COLO829 (cell line): ENCODE measurements at places on chromosomes 1 and 21.
A peak's percentile ranks its signal among the peaks of the same experiment; 100 is the strongest.

DNA sequence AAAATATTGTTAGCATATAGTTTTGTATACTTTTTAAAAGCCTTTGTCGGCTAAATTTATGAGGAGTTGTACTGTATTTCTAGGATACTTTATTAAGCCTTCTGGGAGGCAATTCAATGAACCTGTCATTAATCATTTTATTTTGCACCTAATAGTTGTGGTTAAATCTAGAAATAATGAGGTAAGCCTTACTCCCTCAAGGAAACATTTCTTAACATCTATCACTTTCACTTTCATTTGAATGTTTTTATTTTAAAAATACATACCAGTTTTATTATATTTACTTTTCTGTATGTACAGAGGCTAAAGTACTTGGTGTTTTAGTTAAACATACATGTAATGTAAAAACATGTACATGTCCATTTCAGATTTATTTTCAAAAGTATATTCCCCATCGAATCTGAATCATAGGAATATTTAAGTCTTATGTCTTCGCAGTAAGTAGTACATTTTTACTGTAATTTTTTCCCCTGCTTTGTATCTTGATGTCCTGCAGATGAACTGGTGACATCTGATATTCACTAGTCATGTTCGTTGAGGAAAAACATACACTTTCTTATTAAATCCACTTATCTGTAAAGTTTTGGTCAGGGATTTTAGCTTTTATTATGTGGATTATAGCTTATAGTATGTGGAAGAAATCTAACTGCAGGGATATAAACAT, 82.8 kb downstream of the DISP1 start:
- no peak for DNase-seq

DNA sequence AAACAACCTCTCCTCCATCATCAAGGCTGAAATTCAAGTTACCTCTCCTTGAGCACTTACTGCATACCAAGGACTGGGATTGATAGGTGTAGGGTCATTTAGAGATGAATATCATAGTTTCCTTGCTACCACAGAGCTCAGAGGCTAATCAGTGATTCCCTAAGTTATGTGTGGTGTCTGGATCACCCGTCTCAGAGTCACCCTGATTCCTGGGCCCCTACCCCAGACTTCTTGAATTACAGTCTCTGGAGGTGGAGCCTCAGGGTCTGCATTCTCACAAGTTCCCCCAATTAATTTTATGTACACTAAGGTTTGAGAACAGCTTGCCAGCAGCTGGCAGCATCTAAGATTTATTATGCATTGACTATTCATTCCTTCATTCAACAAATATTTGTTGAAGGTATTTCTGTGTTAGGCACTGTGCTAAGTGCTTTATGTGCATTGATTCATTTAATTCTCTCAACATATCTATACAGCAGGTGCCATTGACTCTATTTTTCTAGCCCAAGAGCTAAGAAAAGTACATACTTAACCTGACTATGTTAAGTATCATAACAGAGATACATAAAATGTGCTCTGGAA, 182.9 kb upstream of the FGGY start:
- no peak for DNase-seq

DNA sequence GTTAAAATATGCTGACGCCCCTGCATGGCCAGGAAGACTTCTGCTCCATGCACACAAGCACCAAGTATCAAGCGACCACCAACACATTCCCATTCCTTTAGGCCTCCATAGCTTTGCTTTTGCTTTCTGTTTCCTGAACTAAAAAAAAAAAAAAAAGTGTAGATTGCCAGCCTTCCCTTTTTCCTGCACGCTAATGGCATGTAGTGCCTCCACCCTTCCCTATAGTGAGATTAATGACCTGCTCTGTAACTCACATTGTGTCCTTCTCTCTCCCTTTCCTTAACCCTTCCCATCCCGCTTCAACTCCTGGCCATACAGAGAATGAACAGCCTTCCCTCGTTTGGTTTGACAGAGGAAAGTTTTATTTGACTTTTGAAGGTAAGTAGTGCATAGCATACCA, 57.1 kb upstream of the DYNLT5 start:
- DNase-seq = no peak

GRCh38 chr1:201348211-201348566, 29.3 kb downstream of the TNNT2 start:
- peak; percentile 84 for DNase-seq

DNA sequence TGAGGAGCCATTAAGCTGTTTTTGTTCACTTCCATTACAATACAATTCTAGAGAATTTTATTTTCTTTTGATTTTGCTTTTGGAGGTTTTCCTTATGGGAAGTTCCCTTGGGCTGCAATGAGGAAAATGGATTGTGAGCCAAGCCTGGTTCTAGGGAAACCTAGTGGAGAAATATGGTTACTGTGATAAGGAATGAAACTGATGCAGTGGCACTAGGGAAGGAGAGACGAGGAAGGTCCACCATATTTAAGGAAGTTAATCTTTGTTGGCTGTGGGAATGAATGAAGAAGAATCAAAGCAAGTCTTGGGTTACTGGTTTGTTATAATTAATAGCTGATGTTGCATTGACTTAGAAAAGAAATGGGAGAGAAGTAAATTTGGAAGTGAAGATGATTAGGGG, 28.4 kb downstream of the CHML start:
- no peak for DNase-seq

DNA sequence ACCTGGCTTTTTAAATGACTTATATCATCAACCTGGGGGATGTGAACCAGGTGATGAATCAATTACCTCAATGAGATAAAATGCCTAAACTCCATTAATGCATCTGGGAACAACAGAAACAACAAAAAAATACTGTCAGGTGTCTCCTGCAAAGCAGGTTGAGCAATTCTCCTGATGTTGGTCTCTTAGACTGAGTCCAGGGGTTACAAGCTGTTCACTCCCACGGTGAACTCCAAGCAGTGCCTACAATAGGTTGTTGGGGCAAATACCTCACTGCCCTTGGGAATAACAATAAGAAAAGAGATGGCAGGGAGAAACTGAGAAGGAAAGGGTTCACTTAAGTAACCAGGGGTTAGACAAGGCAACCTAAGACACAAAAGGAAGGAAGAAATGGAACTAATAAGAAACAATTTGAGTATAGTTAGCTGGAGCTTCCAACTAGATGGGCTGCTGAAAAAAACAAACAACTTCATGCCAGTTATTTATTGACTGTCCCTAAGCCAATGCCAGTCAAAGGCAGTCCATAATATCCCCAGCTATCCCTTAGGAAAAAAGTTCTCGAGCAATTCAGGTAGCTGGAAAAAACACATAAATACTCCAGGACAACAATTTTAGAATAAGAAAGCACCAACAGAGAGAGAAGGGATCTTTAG, 97.6 kb upstream of the MAGI3 start:
- no peak for DNase-seq

- peak; percentile 59 for DNase-seq
These were observed 115.7 kb upstream of the IPO9 start for GRCh38 chr1:201713086-201713810.

GRCh38 chr21:42221581-42222345, 2.8 kb downstream of the ABCG1 start:
- DNase-seq = no peak

DNA sequence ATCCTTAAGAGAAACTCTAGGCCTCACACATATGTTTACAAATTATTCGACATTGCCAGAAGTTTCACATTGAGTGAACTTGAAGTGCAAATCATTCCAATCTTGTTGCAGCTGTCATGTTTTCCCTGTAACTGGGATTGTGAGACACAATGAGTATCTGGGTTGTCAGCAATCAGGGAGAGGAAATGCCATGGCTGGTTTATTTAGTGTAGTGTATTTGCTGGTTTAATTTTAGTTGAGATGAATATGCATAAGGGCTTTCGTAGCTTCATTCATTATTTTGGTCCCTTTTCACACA, 54.2 kb upstream of the USP1 start:
- no peak for DNase-seq

- DNase-seq = no peak
These were observed 20.9 kb downstream of the ITSN1 start for GRCh38 chr21:33663241-33663640.

- DNase-seq = no peak
These were observed 148.0 kb upstream of the C1orf174 start for GRCh38 chr1:4048076-4048475.

DNA sequence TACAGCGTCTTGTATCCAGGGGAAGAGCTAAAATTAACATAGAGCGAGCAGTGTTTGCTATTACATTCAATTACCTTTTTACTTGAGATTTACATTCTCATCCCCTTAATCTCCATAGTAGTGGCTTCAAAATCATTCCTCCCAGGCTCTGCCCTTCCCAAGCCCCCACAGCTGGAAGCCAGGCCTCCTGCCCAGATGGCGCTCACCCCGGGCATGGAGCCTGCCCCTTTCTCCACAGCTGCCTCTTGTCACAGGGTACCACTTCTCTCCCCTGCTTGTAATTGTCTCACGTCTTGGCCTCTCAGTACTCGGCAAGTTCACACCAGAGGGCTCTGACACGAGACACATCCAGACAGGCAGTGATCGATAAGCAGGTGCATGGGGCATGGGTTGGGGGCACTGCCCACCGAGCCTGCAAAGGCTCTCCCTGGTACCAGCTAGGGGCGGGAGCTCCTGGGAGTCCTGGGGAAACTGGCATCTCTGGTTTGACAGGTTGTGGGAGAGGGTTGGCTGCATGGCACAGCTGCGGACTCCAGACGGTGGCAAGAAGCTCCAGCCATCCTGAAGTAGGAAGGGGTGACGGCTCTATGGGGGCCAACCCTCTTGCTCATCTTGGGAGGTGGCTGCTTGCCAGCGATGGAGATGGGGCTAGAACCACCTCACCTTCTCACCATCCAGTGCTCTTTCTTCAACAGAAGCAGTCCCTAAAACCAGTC, 20.1 kb downstream of the CASZ1 start:
- DNase-seq = no peak

GRCh38 chr1:175204330-175204729, 11.8 kb upstream of the KIAA0040 start:
- DNase-seq = no peak

GRCh38 chr1:157782931-157783330, 6.0 kb upstream of the FCRL2 start:
- DNase-seq = no peak

- DNase-seq = no peak
These were observed 2.4 kb upstream of the IKBKE start for GRCh38 chr1:206467915-206468314.

- DNase-seq = no peak
These were observed 56.6 kb upstream of the APP start for GRCh38 chr21:26227130-26227529.

GRCh38 chr1:33244143-33244808, 12.0 kb upstream of the ZNF362 start:
- DNase-seq = peak; percentile 95

- no peak for DNase-seq
These were observed 4.0 kb upstream of the CSF3R start for GRCh38 chr1:36486439-36487335.

GRCh38 chr1:183019860-183020259, 3.4 kb upstream of the LAMC1 start:
- no peak for DNase-seq

GRCh38 chr1:84772428-84772943, 82.2 kb upstream of the SSX2IP start:
- DNase-seq = peak; percentile 79

DNA sequence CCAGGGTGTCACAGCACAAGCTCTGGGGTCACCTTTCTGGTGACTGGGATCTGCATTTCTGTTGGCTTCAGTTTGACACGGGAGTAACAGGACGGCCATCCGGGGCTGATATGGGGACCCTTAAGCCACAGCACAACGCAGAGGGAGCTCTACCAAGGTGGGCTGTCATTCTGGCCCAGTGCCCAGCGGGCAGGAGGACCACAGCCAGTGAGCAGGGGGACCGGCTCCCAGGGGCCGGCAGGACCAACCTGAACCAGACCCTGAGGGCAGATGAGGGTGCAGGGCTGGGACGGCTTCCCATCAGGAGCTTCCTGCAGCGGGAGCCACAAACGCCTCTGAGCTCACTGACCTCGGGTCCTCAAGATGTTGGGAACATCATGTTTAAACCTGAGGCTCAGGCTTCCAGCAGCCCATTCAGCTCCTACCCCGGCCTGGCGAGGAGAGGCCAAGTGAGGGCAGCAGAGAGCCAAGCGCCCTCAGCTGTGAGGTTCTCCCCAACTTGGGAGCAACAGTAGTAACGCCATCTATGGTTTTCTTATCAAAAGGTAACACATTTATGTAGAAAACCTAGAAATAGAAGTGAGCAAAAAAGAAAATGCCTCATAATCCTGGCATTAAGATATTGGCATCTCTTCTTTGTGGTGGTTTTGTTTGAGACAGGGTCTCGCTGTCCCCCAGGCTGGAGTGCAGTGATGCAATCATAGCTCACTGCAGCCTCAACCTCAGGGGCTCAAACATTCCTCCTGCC, 26.8 kb downstream of the TMEM201 start:
- DNase-seq = peak; percentile 18

- DNase-seq = peak; percentile 89
These were observed 5.3 kb downstream of the FCRLB start for GRCh38 chr1:161726473-161727255.

GRCh38 chr1:178352790-178353416, 143.9 kb downstream of the CLEC20A start:
- DNase-seq = no peak

- DNase-seq = no peak
These were observed 112.5 kb upstream of the PAXBP1 start for GRCh38 chr21:32884062-32884461.

DNA sequence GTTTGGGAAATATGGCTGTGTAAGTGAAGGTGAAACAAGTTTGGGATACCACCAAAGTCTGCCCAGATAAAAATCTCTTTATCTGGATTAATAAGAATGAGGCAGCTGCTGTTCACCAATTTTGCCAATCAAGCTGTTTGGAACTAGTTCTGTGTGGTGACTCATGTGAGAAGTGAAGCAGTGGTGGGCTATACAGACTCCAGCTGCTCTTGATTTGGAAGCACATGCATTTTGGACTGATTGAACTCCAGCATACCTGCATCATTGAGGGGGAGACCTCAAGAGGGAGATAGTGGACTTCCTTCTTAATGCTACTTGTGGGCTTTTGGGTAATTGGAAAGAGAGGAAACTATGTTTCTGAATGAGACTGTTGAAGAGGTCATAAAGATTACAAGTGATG, 99.2 kb upstream of the B3GALT2 start:
- DNase-seq = no peak

- DNase-seq = peak; percentile 15
These were observed 26.8 kb downstream of the IFI44 start for GRCh38 chr1:78676347-78676982.

DNA sequence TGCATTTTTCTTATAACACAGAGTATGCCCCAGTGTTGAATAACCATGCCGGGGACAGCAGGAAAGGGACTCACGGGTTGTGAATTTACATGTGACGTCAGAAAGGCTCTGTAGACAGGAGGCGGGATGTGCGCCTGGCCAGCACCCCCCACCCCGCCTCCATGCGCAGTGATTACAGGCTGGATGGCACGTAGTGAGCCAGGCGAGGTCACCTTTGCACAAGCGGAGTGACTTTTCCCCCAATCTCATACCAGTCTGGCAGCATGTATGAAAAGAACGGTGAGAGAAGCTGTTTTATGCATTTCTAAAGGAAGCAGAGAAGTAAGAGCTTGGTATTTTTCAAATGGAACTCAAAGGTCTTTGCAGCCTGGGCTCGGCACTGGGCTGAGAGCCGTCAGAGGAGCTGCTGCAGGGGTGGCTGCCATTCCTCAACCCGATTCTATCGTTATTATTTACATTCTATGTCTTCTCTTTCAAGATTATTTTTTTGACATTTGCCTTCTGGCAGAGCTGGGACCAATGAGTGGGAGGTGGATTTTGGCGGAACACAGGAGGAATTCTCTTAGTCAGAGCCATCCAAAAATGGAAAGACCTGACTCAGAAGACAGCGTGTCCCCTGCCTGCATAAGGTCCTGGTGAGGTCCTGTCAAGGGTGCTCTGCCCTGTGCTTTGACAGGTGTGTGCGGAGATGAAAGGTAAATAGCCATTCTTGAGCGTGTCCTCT, 115.6 kb upstream of the SLC45A1 start:
- peak; percentile 25 for DNase-seq

- no peak for DNase-seq
These were observed 67.3 kb downstream of the SLC9A1 start for GRCh38 chr1:27087371-27088220.
